ENCODE measurements at places on chromosomes 13 and 19. TPM values are rescaled to one million over a fixed set of nuclear protein-coding genes. Genes with fewer than 3 reads are reported as not detected.

- no peak for DNase-seq
Observed at GRCh38 chr13:55230570-55230908, 1910.2 kb upstream of the PRR20A start.

- DNase-seq, result no peak
Observed at GRCh38 chr19:44742330-44743061, 6.0 kb upstream of the BCL3 start.

The SLC27A5 gene
- 3.7 TPM for polyA plus RNA-seq

GRCh38 chr19:34208291-34208884, 36.1 kb downstream of the LSM14A start:
- no peak for DNase-seq

DNA sequence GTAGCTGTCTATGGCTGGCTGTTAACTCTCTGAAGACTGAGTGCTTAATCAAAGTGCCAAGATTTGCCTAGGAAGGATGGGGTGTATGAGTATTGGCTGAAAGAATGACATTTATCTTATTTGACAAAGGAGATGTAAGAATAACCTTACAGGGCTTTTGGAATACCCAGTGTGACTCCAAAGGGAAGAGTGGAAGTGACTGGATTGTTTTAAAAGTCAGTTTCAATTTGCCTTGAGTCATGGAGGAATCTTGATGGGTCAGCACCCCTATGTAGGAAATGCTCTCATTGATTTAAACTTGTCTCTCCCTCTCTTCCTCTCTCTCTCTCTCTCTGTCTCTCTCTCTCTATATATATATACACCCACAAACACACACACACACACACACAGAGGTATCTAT, 118.4 kb upstream of the CLDN10 start:
- DNase-seq, result no peak

DNA sequence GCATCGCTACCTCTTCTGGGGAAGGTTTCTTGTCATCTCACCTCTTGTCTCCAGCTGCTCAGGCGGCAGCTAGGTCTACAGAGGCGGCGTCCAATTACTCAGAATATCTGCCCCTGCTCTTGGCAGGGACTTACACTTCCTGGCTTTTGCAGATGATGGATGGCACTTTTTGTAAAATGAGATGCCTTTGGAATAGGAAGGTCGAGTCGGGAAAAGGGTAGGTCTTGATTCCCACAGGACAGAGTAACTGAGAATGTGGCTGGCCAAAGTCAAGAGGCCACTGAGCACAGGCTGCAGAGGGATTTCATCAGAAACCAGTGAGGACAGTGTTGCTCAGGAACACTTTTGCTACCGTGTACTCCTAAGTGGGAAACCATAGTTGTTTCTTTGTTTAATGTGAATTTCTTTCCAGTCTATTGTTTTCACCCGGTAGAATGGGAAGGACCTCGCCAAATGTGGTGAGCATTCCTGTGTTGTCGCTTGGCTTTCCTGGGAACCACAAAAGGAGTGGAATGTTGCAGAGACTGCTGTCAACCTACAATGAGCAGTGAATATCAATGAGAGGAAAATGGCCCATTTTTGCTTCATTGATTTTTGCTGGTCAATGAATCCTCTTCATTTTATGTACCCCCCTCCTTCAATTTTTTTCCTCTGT, 383.7 kb downstream of the HS6ST3 start:
- no peak for DNase-seq

Data from muscle of arm (tissue), 14 donors.